Mesenchymal stem cell (in vitro differentiated cells and primary cell): ENCODE measurements at places on chromosomes 12 and 14.

GRCh38 chr12:95143621-95144205 lies 70.3 kb upstream of the NR2C1 start:
- DNase-seq, result peak; percentile 33

DNA sequence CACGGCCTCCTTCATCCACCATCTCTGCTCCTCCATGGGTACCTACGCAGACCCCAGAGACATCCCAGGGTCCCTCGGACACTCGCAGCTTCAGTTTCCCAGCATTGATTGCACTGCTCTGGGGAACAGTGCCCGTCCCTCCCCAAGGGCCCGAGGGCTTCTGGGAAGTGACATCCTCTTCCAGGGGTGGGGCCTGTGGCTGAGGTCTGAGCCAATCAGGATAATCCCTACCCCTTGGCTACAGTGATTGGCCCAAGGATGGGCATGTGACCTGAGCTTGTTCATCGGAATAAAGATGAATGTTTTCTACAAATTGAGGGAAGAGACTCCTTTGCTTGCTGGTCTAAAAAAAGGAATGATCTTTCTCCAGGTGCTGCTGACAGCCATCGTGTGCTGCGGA lies 37.3 kb upstream of the MYL2 start:
- DNase-seq, result no peak

GRCh38 chr12:124312601-124313000 lies 17.7 kb downstream of the RFLNA start:
- DNase-seq, result no peak

DNA sequence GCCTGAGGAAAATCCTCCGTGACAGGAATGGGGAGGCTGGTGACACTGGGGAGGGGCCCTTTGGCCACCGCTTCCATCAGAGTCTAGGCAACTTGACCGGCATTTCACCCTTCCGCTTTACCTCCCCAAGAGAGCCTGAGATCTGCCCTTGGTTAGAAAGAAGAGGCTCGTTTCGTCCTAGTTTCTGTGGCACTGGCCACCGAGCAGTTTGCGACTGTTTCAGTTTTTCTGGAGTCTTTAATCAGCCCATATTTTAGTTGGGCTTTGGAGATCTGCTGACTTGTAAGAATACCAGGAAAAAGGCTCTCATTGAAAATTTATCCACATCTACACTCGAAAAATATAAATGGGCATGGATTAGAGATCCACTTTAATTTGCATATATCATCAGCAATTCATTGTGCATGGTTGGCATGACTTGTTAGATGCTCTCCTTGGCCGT lies 414 bp upstream of the ANKS1B start:
- no peak for DNase-seq

- DNase-seq, result peak; percentile 73
These were observed 601 bp downstream of the ZNF839 start for GRCh38 chr14:102320033-102320660.

GRCh38 chr12:123655420-123655819 lies 15.5 kb upstream of the TCTN2 start:
- DNase-seq, result no peak

GRCh38 chr14:103099081-103099732 lies 4.7 kb downstream of the EXOC3L4 start:
- DNase-seq, result no peak

- no peak for DNase-seq
These were observed 172.1 kb downstream of the ACSS3 start for GRCh38 chr12:81249976-81250375.

DNA sequence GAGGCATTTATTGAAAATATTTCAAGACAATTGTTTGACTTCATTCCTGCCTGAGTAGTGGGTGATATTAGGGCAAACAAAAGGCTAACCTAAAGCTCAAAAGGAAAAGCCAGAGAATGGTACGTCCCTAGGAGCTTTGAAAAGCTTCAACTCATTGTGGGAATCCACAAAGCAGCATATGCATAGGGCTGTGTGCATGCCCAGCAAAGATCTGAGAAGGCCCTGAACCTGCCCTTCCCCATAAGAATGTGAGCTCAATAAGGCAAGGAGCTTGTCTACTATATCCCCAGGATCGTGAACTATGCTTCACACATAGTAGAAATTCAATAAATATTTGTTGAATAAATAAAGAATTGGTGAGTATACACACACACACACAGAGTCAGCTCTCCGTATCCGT lies 19.1 kb upstream of the RAD52 start:
- DNase-seq, result no peak

DNA sequence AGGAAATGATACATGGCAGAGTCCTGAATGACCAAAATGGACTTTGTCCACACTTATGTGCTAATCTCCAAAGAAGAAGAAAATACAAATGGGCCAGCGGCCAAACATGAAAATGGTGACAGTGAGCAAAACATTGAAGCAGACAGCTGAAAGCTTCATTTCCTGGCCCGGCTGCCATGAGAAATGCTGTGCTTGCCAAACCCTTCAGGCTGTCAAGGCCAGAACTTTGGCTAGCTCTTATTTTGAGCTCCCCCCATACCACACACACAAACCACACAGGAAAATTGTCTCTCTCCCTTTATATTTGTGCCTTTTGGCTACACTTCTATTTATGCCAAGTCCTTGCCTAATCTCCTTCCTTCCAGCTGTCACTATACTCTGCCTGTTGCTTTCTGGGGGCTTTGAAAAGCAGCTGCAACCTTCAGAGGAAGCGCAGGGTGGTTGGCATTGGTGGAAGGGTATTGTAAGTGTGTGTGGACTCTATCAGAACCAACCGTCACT lies 323.8 kb downstream of the RAD51B start:
- peak; percentile 47 for DNase-seq

DNA sequence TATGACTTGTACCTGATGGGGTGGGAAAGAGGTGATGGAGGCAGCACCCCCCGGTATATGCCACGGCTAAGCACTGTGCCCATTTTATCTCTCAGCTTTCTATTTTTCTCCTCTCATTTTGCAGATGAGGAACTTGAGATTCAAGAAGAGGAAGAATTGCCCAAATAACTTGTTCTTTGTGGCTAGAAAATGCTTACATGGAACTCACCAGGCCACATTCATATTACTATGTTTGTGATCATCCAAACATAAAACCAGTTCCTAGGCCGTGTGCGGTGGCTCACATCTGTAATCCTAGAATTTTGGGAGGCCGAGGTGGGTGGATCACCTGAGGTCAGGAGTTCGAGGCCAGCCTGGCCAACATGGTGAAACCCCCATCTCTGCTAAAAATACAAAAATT lies 14.5 kb upstream of the PSMD9 start:
- no peak for DNase-seq

- no peak for DNase-seq
These were observed 11.3 kb downstream of the PLD4 start for GRCh38 chr14:104935955-104936354.

DNA sequence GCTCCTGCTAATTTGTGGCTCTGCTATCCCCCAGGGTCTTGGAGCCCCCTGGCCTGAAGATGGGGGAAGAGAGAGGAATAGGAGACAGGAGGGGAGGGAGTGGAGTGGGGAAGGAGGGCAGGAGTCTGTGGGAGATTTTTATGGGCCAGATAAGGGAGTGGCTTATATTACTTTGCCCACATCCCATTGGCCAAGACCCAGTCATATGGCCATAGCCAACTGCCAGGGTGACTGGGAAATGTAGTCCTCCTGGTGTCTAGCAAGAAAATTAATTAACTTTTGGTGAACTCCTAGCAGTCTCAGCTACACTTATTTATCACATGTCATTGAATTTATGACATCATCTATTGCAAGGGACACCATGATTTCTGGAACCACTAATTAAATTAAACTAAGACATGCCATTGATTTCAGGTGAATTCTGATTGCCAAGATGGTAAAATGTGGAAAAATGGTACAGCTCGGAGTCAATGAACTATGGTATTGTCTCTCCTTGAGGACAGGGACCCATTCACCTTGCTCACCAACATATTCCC lies 50.3 kb downstream of the ESRRB start:
- DNase-seq, result no peak

DNA sequence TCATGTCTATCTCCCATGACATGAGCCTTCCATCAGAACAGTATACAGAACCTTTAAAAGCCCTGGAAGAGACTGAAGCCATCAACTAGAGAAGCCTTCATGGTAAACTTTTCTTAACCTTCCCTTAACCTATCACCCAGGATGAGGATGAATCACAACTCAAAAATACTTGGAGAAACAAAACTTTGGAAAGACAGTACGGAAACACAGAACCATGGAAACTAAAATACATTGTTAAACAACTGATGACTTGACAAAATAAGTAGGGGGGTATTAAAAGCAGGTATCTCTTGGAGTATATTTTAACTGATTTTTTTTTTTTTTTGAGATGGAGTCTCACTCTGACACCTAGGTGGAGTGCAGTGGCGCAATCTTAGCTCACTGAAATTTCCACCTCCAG lies 8.7 kb downstream of the TM7SF3 start:
- DNase-seq, result no peak

DNA sequence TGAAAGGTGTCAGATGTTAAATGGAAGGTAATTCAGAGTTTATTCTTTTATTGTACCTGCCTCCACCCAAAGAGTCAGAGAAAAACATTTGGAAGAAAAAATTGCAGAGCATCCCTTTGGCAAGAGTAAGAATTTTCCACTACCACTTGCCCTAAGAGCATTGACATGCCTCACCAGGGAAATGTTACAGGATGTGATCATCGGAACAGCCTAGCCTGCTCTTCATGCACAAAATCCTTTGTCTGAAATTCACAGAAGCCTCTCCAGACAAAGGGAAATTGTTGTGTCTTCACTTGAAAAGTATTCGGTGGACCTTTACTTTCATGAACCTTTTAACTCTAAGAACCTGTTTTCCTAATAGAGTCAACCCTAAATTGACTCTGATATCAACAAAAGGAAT lies 36.9 kb downstream of the ATP2A2 start:
- peak; percentile 67 for DNase-seq

DNA sequence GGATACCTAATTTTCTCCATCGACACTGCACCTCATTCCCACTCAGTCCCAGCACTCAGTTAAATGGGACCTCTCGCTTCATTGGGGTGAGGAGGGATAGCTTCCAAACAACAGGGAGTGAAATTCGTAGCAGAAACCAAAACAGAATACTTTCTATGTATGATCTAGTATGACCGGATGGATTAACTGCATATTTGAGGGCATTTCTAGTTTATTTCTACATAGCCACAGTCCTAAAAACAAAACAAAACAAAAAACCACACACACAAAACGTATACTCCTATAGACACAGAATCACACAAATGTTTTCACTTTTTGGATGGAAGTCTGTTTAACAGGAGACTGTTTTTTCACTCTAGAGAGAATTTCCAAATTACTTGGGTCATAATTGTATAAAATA lies 307.5 kb upstream of the FKBP4 start:
- DNase-seq, result peak; percentile 14

DNA sequence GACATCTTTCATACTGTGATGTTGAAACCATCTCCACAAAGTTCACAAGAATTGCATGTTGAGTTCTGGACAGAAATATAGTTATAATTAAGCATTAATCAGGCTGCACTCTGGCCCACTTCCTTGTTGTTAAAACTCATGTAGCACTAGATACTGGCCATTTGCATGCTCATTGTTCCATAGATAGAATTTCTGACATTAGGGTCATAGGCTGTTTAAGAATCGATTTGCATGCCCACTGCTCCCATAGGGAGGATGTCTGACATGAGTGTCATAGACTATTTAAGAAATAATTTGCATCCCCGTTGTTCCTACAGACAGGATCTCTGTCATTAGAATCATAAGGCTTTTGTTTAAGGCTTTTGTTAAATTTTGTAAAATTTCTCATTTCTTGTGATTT lies 50.2 kb downstream of the MYF5 start:
- DNase-seq, result no peak

DNA sequence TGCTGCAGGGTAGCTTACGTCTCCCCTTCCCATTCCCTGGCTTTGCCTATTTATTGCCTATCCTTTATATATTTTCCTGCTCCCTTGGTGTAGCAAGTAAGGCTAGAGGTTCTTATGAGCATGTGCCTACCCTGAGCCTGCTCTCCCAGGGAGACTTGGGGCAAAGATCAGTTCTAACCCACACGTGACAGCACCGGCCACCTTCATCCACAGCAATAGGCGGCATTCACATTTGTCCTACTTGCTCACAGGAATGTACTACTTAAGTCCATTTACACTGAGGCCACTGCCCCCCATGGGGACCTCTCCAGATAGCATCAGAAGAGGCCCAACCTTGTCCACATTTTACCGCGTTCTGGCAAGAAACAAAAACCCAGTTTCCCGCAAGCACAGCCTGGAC lies 8.7 kb downstream of the GPR68 start:
- no peak for DNase-seq

DNA sequence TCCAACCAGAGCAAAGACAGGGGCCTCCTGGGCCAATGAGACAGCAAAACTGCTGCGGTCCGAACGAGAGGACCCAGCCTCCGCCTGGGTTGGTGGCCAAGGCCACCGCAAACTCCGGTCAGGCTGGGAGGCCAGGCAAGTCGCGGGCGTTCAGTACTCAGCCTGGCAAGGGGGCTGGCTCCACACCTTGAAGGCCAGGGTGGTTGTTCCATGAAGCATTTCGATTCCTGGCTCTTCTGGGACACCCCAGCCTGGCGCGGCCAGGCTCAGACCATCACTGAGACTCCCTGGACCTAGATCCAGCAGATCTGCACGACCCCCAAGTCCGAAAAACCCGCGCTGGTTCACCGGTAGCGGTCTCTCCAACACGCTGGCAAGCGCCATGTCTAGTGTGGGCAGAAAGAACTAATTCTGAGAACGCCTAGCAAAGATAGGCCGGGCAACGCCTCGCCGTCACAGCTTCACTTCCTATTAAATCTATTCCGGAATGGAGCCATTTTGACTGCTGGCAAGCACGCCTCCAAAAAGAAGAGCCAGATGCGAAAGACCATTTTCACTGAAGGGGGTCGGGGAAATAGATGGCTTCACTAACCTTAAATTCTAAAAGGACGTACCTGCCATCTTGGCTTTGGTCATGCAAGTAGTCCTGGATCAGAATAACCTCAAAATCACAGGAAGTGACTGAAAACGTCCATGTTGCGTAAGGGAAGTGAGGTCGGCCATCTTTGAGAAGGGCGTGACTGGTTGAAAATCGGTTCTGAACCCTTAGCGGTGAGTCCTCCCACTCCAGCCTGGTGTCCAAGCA lies at the start of gene PSMB5:
TSS of gene PSMB5 (minus strand) at position 403 of the 805 bp plus-strand sequence. CDS start at position 384, 19 bp downstream.
- DNase-seq, result peak; percentile 96
